ENCODE measurements at places on chromosomes 11 and 22. TPM values are rescaled to one million over a fixed set of nuclear protein-coding genes. Genes with fewer than 3 reads are reported as not detected.
A peak's percentile ranks its signal among the peaks of the same experiment; 100 is the strongest.

SLC22A25 gene
- not detected for total RNA-seq

OR52E8 gene
- total RNA-seq = not detected

- no peak for DNase-seq
Observed at GRCh38 chr11:3669128-3669527, 2.1 kb downstream of the CHRNA10 start.

RELA gene
- 102 TPM for total RNA-seq

PPP6R3 gene
- total RNA-seq = 105 TPM

GRCh38 chr11:95242091-95242844 is 11.3 kb upstream of the SESN3 start:
- DNase-seq = no peak

GRCh38 chr11:61447601-61448551 is 18.0 kb downstream of the SDHAF2 start:
- no peak for DNase-seq

- no peak for DNase-seq
Observed at GRCh38 chr11:9066433-9066925, 24.9 kb downstream of the SCUBE2 start.

DNA sequence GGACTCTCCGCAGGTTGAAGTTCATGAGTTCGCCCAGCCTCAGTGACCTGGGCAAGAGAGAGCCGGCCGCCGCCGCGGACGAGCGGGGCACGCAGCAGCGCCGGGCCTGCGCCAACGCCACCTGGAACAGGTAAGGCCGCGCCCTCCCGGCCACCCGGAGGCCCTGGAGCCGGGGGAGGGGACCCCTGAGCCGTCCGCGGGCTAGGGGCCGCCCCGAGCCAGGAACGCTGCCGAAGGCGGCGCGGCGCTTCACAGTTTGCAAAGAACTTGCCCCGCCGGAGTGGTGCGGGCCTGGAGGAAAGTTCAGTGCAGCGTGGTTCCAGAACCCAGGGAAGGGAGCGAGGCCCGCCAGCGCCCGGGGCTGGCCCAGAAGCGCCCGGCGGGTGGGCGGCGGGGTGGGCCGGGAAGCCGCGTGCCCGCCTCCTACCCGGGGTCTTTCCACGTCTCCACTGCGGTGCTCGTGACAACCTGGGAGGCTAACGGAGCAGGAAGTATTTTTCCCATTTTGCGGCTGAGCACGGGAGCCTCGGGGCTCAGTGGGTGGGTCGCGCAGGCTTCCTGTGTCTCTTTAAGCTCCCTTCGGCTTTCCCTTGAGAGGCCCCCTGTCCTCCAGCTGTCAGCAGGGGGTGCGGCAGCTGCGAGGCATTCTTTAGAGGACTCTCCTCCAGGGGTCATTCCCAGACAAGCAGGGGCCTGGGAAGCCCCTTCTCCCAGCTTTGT is 635 bp downstream of the PRR5 start:
- DNase-seq = no peak

GRCh38 chr11:126026579-126026978 is 36.1 kb downstream of the CDON start:
- no peak for DNase-seq

GRCh38 chr22:46564084-46564714 is 26.8 kb upstream of the CELSR1 start:
- no peak for DNase-seq

- DNase-seq = no peak
Observed at GRCh38 chr11:47071791-47072261, 104.9 kb downstream of the ARFGAP2 start.

DNA sequence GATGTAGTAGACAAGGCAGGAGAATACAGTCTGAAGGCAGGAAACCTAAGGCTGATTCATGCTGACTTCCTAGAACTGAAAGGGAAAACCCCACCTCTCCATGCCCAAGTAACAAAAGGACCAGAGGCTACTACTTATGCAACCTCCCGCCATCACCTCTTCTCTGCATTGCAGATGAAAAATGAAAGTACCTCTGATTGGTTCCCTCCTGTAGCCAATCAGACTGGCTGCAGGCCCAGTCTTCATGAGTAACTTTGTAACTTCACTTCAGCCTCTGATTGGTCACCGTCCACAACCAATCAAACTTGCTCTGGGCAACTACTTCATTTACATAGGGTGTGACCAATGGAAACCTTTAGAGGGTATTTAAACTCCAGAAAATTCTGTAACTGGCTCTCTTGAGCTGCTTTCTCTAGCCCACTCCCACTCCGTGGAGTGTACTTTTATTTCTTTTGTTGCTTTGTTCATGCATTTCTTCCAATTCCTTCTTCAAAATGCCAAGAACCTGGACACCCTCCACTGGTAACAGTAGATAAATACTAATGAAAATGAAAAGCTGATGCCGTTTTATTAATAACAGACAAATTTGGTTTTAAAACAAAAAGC is 5.2 kb upstream of the MAP6 start:
- DNase-seq = peak; percentile 63

RFPL2 gene
- 2.8 TPM for total RNA-seq

ASCL2 gene
- total RNA-seq = 0.35 TPM

DNA sequence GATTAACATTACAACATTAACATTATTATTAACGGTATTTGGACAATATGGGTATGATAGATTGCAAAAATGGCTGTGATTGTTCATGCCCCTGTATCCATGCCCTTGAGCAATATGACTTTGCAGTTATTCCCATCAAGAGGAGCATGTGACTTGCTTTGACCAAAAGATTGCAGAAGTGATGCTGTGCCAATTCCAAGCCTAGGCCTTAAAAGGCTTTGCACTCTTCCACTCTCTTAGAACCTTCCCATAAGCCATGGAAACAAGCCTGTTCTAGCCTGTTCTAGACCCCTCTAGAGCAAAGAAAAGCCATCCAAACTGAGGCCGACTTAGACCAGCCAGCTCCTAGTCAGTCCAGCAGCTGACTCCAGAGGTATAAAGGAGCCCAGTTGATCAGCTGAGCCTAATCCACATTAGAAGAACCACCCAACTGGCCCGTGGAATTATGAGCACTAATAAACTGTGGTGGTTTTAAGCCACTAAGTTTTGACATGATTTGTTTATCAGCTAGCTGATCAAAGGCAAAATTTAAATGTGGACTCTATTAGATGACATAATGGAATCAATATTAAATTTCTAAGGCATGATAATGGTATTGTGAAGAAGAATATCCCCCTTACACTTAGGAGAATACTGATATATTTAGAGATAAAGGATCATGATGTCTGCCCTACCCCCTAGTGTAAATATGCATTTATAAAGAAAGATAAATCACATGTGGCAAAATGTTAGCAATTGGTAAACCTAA is 28.6 kb downstream of the RAB30 start:
- no peak for DNase-seq

DNA sequence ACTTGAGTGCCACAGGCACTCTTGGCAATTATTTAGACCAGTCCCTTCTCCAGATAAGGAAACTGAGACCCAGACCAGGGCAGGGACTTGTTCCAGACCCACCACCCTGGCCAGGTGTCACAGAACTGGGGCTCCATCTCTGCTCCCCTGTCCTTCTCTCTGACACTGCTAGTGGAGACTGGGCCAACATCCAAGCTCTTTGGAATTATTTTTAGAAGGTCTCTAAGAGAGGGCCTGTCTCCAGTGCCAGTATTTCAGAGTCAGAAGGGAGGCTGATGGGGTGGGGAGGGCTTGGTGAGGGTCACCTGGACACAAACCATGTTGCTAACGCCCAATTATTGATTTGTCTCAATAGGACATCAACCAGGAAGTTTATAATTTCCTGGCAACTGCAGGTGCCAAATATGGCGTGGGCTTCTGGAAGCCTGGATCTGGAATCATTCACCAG is 32.7 kb downstream of the POLR3H start:
- no peak for DNase-seq

CCDC117 gene
- total RNA-seq = 33.6 TPM

DNA sequence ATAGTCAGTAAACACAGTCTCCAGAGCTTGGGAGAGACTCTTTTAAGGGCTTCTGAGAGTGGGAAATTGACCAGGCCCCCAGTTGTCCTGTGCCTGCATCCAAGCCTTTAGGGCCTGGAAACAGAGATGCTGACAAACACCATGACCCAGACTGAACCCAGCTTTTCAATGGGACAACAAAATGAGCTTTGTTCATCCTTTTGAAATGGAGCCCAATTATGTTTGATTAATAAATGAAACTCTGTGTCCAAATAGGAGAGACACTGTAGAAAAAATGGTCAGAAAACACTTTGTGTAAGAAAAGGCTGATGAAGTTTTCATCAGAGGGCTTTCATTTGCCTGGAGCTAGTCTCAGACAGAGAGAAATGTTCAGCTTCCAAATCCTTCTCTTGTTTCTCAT is 146.0 kb downstream of the RRAS2 start:
- no peak for DNase-seq

MRPL11 gene
- total RNA-seq = 55.3 TPM

TOP3B gene
- total RNA-seq = 42.6 TPM

GRCh38 chr11:128595221-128595620 is 7.9 kb upstream of the ETS1 start:
- no peak for DNase-seq

- DNase-seq = no peak
Observed at GRCh38 chr11:2519517-2519861, 74.7 kb downstream of the KCNQ1 start.

GRCh38 chr11:83493034-83493433 is 206.9 kb upstream of the CCDC90B start:
- DNase-seq = no peak

MYO7A gene
- total RNA-seq = 0.35 TPM

- no peak for DNase-seq
Observed at GRCh38 chr11:46690702-46691101, 9.7 kb downstream of the ARHGAP1 start.

DNA sequence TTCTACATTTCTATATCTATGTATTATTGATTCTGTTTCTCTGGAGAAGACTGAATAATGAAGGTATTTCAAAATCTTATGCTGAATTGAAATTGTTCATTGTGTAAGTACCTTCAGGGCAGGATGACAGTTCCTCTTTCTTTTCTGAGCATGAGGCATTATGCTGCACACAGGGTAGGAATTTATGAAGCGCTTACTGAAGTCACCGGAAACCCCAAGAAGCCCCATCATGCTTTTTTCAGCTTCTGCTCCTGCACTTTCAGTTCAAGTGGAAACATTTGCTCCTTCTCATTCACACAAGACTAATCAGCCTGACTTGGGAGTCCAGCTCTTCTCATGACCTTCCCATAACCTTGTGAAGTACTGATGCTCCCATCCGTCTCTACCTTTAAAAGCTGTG is 314.7 kb upstream of the SORL1-AS1 start:
- no peak for DNase-seq

GRCh38 chr22:50250555-50251476 is at the start of gene HDAC10:
TSS of gene HDAC10 (minus strand) at chr22:50251265. CDS start at chr22:50251032, 233 bp downstream.
- peak; percentile 90 for DNase-seq

DNA sequence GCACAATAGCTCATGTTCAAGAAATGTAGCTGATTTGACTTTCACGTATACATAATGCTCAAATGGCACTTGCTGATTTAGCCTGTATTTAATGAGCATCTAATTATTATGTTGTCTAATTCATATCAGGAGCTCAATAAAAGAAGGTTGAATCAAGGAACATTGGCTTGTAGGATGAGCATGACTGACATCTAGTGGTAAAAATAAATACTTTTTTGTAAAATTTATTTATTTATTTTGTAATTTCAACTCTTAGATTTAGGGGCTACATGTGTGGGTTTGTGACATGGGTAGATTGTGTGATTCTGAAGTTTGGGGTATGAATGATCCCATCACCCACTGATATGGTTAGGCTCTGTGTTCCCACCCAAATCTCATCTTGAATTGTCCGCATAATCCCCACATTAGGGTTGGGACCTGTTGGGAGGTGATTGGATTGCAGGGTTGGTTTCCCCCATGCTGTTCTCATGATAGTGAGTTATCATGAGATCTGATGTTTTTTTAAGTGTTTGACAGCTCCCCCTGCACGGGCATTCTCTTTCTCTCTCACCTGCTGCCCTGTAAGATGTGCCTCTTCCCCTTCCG is 1.7 kb upstream of the OR52E5 start:
- DNase-seq = no peak

OR8G1 gene
- total RNA-seq = not detected

GLYAT gene
- total RNA-seq = not detected

DNA sequence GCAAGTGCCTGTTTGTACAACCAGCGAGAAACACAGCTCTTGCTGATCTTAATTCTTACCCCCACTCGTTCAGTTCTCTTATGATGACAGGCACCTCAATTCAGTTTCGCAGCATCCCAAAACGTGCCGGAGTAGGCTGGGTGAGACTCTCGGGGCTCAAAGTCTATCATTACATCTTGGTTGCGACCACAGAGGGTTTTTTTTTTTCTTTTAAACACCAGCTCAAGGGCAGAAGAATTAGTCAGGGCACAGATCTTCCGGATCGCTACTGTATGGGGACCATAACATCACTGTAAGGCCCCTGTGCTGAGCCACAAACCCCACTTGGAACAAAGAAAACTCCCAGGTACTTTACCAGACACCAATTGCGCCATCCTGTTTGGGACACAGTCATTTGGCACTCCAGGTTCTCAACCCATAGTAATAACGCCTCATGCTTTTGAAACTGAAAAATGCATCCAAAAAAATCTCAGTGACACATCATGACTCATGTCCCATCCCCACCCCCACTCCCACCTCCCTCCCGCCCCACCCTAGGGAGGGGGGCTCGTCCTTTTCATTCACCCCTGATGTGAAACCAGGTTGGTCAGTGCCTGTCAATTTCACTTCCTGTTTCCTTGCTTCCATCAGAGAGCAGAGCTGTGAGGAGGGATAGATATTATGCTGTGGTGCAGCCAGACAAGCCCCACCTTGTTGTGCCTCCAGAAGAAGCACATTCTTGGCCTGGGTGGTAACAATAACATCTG is 41.0 kb upstream of the CD5 start:
- DNase-seq = peak; percentile 87

DNA sequence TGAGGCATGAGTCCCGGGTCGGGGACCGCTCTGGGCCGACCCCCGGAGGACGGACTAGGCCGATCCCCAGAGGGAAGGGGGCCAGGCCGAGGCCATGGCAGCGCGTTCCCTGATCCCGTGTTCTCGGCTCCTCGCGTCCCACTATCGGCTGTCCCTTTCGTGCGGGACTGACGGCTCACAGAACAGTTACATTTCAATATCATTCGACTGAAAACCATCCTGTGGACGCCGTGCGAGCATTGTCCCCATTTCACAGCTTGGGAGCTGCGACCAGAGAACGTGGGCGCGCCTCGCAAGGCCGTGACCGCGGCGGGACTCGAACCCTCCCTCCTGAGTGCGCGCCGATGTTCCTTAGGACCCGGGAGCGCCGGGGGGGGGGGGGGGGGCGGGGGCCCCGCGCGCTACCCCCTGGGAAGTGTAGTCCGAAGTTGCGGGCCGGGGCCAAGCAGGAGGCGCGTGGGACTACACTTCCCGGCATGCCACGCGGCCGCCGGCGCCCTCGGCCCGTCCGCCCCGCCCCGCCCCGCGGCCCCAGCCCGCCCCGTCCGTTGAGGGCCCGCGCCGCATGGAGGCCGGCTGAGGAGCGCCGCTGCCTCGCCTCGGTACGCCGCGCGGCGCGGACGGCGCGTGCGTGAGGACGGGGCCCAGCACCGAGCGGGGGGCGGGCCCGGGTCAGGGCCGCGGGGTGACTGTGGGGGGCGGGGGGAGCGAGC is at the start of gene TRABD:
Gene TRABD, plus strand, starts transcription at position 539 of the 713 bp plus-strand sequence. CDS start 7,148 bp downstream, outside the sequence.
- DNase-seq = peak; percentile 92

DNA sequence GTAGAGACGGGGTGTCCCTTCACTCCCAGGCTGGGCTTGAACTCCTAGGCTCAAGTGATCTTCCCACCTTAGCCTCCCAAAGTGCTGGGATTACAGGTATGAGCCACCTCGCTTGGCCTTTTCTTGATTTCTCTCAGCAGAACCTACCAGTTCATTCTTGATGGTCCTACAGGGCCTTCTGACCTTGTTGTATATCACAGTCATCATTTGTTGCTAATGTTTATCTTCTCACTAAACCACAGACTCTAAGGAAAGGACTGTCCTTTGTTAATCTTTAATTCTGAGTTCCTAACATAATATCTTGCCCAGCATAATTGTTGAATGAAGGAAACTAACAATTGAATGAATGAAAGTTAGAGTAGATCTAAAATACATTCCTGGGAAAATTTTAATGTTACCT is 22.0 kb upstream of the ZC3H12C start:
- DNase-seq = no peak
